ENCODE measurements at places on chromosomes 12 and 14. TPM values are rescaled to one million over a fixed set of nuclear protein-coding genes. Genes with fewer than 3 reads are reported as not detected.

CCDC38 gene
- total RNA-seq = not detected

DNA sequence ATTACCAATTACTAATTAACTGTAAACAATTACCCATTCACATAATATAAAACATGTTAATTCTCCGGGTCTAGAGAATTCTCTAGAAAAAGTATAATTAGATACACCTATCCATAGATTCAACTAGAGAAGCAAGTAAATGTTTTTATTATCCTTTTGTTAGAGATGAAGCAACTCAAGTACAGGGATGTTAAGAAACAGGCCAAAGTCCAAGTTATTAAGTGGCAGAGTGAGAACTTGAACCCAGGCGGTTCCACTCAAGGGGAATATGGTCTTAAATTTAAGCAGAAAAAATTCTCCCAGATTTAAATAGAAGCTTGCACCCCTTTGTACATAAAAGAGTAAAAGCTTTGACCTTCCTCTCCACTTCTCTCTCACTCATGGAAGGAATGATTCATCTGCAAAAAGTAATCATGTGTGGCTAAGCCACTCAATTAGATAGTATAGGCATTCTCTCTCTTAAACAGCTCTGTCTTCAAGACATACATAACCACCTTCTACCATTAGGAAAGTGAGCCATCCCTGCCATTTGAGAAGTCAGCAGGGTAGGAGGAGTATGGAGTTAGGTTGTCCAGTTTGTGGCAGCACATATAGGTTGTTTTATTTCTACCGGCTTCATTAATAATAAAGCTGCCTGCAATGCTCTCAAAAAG lies 34.1 kb downstream of the ERGIC2 start:
- H3K27ac ChIP-seq = no peak overlapping the region
- H3K27me3 ChIP-seq = no peaks in the 10 kb centered on the region
- DNase-seq = no peak
- no peaks in the 10 kb centered on the region for H3K4me1 ChIP-seq
- peaks cover 4% of the 10 kb centered on the region for H3K36me3 ChIP-seq

- H3K27me3 ChIP-seq = no peaks in the 10 kb centered on the region
- H3K4me3 ChIP-seq = no peak overlapping the region
- H3K36me3 ChIP-seq = no peaks in the 10 kb centered on the region
- peaks cover 28% of the 10 kb centered on the region for H3K4me1 ChIP-seq
Measured at GRCh38 chr12:15701631-15702156, 87.5 kb downstream of the EPS8 start.

RASSF9 gene
- 2.2 TPM for total RNA-seq

DNA sequence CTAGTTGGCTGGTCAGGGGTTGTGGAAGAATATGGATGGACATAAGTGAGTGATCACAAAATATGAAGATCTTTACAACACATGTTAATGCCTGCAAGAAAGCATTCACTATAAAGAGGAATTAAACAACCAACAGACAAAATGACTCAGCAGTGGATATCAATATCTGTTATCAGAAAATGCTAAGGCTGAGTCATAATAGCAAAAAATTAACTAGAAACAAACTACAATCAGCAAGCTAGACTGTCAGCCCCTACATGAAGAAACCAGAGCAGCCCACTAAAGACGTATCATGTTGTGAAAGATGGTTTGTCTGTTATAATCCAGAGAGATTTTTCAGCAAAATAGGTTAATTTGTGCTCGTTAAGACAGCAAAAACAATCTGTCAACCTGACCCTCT lies 472.9 kb downstream of the NELL2 start:
- no peaks in the 10 kb centered on the region for H3K27me3 ChIP-seq
- H3K4me3 ChIP-seq = no peak overlapping the region
- H3K27ac ChIP-seq = no peak overlapping the region
- no peak for DNase-seq

GPR84 gene
- 0.41 TPM for total RNA-seq

Measured in endothelial cell (in vitro differentiated cells).